ENCODE measurements at places on chromosomes 4 and X. TPM values are rescaled to one million over a fixed set of nuclear protein-coding genes. Genes with fewer than 3 reads are reported as not detected.

The HMGB2 gene
- total RNA-seq: 128 TPM

The NHS gene
- 0.13 TPM for total RNA-seq

The TNIP3 gene
- 0.80 TPM for total RNA-seq

The F8A3 gene
- 0.93 TPM for total RNA-seq

The SYP gene
- total RNA-seq: 0.13 TPM

The DOK7 gene
- not detected for total RNA-seq
